ENCODE measurements at places on chromosomes 13 and 19. TPM values are rescaled to one million over a fixed set of nuclear protein-coding genes. Genes with fewer than 3 reads are reported as not detected.

The NEK3 gene
- total RNA-seq: 22.0 TPM

The ZNF563 gene
- total RNA-seq: 3.6 TPM

The APC2 gene
- total RNA-seq: 4.9 TPM

The ZNF285 gene
- 2.4 TPM for total RNA-seq

The PRRG2 gene
- 0.78 TPM for total RNA-seq

The RAB20 gene
- 52.5 TPM for total RNA-seq

GRCh38 chr19:8884416-8884815 is 52.2 kb downstream of the MBD3L1 start:
- H3K27me3 ChIP-seq: no peaks in the 10 kb centered on the region
- H3K4me1 ChIP-seq: no peaks in the 10 kb centered on the region
- no peak overlapping the region for H3K27ac ChIP-seq
- H3K36me3 ChIP-seq: no peaks in the 10 kb centered on the region
- H3K4me3 ChIP-seq: no peak overlapping the region

- H3K27ac ChIP-seq: peak overlapping the region; percentile 2
- H3K36me3 ChIP-seq: no peaks in the 10 kb centered on the region
- peak overlapping the region; percentile 47 for H3K4me3 ChIP-seq
- H3K4me1 ChIP-seq: no peaks in the 10 kb centered on the region
- DNase-seq: no peak
Measured at GRCh38 chr13:20721454-20722357, 18.2 kb downstream of the IL17D start.

- H3K36me3 ChIP-seq: peaks cover 5% of the 10 kb centered on the region
- H3K4me1 ChIP-seq: peaks cover 20% of the 10 kb centered on the region
- H3K27me3 ChIP-seq: no peaks in the 10 kb centered on the region
- no peak for DNase-seq
- H3K27ac ChIP-seq: no peak overlapping the region
Measured at GRCh38 chr19:4360081-4360569, 16.8 kb downstream of the MPND start.

DNA sequence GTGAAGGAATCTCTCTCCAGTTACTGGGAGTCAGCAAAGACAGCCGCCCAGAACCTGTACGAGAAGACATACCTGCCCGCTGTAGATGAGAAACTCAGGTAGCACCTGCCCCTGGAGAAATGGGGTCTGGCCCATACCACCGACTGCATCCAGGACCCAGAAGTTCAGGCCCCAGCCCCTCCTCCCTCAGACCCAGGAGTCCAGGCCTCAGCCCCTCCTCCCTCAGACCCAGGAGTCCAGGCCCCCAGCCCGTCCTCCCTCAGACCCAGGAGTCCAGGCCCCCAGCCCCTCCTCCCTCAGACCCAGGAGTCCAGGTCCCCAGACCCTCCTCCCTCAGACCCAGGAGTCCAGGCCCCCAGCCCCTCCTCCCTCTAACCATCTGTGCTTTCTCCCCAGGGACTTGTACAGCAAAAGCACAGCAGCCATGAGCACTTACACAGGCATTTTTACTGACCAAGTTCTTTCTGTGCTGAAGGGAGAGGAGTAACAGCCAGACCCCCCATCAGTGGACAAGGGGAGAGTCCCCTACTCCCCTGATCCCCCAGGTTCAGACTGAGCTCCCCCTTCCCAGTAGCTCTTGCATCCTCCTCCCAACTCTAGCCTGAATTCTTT is 3.0 kb downstream of the APOC2 start:
- no peaks in the 10 kb centered on the region for H3K27me3 ChIP-seq
- DNase-seq: no peak
- peaks cover 15% of the 10 kb centered on the region for H3K36me3 ChIP-seq
- peaks cover 4% of the 10 kb centered on the region for H3K4me1 ChIP-seq
- no peak overlapping the region for H3K4me3 ChIP-seq

DNA sequence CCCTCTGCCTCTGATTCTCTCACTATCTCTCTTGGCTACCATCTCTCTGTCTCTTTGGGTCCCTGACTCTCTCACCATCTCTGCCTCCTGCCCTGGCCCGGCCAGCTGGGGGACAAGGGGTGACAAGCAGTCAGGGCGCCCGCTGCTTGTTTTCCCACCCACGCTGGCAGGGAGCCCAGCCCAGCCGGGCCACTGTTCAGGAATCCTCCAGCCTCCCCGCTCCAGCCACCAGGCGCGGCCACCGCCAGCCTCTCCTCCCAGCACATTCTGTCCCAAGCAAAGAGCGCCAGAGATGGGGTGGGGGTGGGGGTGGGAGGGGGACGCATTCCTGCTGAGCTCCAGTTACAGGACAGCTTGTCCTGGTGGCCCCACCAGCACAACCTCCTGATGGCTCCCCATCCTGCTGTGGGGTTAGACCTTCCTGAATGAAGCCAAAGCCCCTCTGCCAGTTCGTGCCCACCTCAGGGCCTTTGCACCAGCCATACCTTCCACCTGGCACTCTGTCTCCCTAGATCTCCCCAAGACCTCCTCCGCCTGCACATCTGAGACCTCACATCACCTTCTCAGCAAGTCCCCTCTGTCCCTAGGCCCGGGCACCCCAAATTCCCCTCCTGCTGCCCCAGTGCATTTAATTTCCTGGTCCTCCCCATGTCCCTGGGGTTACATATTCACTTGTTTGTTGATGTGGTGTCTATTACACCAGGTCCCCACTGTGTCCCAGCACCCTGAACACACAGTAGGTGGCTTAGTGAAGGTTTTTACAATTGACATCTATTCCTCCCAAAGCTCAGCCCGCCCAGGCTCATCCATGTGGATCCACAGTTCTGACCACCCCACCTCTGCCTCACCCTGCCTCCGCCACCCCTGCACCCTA is 12.5 kb downstream of the ARRDC2 start:
- H3K27ac ChIP-seq: peak overlapping the region; percentile 90
- H3K36me3 ChIP-seq: peaks cover 3% of the 10 kb centered on the region
- H3K27me3 ChIP-seq: no peaks in the 10 kb centered on the region
- peaks cover 60% of the 10 kb centered on the region for H3K4me1 ChIP-seq

DNA sequence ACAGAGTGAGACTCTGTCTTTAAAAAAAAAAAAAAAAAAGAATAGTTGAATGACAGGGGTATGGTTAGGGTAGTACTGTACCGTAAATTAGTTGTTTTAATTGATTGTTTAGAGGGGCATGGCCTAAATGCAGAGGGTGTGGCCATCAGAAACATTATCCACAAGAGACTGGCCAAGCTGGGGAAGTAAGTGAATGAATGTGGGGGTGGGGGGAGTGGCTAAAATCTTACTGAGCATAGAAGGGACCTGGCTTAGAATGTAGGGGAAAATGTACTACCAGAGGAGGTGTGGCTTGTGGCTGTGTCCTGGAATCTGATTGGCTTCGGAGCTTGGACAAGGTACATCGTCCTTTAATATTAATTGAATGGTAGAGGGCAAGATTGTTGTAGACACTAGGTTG is 3.8 kb downstream of the BCL2L12 start:
- H3K4me3 ChIP-seq: no peak overlapping the region
- no peak overlapping the region for H3K27ac ChIP-seq
- peaks cover 9% of the 10 kb centered on the region for H3K4me1 ChIP-seq
- DNase-seq: no peak
- no peaks in the 10 kb centered on the region for H3K36me3 ChIP-seq
- H3K27me3 ChIP-seq: no peaks in the 10 kb centered on the region

DNA sequence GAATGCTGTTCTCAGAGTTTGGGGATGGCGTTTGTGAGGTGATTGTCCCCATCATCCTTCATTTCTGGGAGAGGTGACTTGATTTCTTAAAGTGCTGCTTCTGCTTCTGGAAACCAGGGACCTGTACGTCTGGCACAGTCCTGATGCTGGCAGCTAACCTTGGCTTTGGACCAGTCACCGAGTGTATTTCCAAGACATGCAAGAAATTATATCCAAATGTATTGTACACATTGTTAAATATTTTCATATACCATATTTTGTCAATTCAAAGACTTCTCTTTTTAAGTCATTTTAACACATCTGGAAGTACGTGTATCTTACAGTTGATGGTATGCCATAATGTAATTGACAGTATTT is 97.4 kb downstream of the ARHGEF7 start:
- H3K36me3 ChIP-seq: no peaks in the 10 kb centered on the region
- no peaks in the 10 kb centered on the region for H3K27me3 ChIP-seq
- H3K4me1 ChIP-seq: peaks cover 86% of the 10 kb centered on the region
- DNase-seq: no peak
- H3K4me3 ChIP-seq: no peak overlapping the region

DNA sequence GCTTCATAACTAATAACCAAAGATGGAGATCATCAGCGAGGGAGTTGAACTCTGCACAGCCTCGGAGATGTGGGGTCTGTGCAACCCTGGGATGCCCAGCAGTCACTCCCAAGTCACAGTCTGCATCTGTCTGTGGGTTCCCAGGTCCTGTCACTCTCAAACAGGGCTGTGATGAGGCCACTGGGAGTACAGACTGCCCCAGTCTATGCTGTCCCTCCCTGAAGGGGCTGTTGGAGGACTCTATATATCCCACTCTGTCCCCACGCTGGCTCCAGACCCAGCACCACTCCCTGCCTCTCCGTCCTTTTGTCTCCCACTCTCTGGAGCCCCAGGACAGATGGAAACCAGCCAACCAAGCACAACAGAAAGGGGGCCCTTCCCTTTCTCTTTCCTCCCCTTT is 26.2 kb upstream of the C13orf42 start:
- no peaks in the 10 kb centered on the region for H3K36me3 ChIP-seq
- no peaks in the 10 kb centered on the region for H3K27me3 ChIP-seq
- H3K4me3 ChIP-seq: no peak overlapping the region
- no peak for DNase-seq
- H3K27ac ChIP-seq: no peak overlapping the region

DNA sequence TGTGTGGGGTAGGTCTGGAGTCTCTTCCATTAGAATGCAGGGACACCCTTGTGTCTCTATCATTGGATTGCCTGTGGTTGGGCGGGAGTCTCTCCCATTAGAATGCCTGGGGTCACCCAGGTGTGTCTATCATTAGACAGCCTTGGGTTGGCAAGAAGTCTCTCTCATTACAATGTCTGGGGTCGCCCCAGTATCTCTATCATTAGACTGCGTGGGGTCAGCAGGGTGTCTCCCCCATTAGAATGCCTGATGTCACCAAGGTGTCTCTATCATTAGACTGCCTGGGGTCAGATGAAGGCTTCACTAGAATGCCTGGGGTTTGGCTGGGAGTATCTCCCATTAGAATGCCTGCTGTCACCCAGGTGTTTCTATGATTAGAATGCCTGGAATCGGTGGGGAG is 1539.0 kb downstream of the UQCRFS1 start:
- no peaks in the 10 kb centered on the region for H3K27me3 ChIP-seq
- H3K4me1 ChIP-seq: no peaks in the 10 kb centered on the region
- no peak overlapping the region for H3K27ac ChIP-seq
- H3K4me3 ChIP-seq: no peak overlapping the region
- DNase-seq: no peak

DNA sequence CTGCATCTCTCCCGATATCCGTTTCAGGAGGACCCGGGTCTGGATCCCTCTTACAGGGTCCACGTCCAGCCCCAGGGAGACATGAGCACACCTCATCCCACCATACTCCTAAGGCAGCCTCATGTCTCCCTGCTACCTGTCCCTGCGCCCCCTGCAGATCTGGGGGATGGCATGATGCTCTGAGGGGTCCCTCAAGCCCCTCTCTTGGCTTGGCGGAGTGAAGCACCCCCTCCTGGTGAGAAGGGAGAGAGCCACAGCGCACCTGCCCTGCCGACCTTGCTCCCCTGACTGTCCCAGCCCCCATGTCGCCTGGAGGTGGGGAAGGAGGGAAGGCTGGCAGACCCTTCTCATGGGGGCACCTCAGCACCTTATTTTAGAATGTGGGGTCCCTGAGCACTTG is 21.5 kb upstream of the ARHGEF7 start:
- H3K4me3 ChIP-seq: no peak overlapping the region
- H3K27me3 ChIP-seq: peaks cover 9% of the 10 kb centered on the region
- H3K27ac ChIP-seq: no peak overlapping the region
- no peak for DNase-seq
- H3K4me1 ChIP-seq: no peaks in the 10 kb centered on the region
